ENCODE measurements at places on chromosomes 6 and 20. TPM values are rescaled to one million over a fixed set of nuclear protein-coding genes. Genes with fewer than 3 reads are reported as not detected.

The CPXM1 gene
- 0.92 TPM for polyA plus RNA-seq

The JAG1 gene
- polyA plus RNA-seq: 7.5 TPM

The SLC35D3 gene
- polyA plus RNA-seq: not detected

GRCh38 chr20:58800134-58800871 is 50.4 kb downstream of the GNAS-AS1 start:
- no peak for DNase-seq

The EYA4 gene
- polyA plus RNA-seq: 0.15 TPM

The PSMB9 gene
- 107 TPM for polyA plus RNA-seq

DNA sequence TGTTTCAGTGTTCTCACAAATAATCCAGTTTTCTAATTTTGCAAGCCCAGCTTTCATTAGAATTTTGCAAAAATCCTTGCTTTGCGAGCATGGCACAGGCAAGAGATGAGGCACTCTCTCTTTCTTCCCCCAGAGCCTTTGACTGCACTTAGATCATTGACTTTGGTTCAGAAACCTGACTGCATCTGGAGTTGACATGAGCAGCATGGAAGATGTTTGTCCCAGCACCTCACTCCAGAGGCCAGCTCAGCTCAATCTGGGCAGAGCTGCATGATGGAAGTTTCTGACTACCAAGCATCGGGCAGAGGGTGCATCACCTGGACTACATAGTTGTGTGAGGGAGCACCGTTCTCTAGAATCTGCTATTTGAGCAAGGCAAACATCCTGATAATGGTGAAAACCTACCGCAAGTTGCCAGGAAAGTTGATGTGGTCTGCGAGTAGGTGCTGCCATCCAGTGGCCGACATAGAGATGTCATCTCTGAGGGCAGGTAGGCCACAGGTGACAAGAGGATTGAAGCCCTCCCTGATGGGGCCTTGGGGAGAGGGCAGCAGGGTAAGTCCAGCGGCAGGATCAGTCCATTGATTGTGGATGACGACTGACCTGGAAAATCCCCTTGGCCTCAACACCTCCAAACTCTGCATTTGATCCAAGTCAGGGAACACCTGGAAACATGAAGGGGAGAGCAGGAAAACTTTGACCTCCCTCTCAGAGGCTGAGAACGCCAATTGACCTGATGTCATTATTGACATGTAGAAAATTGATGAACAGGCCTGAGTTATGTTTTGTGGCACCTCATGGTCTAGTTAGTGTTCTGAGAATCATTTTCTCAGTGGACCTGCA is 3.8 kb upstream of the LPA start:
- peak; percentile 48 for DNase-seq

The GPR63 gene
- polyA plus RNA-seq: 0.87 TPM

DNA sequence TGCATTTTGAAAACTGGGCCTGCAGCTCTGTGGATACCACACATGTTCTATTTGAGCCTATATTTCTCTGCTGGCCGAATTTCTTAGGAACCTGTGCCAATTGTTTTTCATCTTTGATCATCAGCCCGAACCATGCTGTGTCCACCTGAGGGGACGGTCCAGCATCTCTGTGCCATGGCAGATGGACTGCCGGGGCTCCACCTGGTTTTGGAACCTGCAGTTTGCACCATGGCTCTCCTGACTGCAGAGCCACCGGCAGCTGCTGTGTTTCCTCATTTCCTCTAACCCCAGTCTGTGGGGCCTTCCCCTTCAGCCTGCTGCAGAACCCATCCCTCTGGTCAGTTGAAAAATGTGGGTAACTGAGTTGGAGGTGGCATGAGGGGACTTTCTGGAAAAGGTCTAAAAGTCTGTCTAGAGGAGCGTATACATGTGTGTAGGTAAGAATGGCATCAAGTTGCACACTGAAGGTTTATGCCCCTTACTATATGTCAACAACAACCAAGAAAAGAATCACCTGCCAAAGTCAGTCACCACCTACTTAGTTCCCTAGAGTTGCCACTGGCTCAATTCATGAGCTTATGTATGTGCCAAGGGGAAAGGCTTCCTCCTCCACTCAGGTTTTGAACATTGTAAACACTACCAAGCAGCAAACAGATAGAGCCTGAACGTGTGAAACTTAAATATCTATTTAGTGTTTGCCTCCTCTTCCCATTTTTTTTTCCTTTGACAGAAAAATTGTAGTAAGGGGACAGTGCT is 548.2 kb downstream of the PRKN start:
- DNase-seq: no peak

GRCh38 chr20:57988828-57989227 is 239.6 kb downstream of the ANKRD60 start:
- DNase-seq: no peak

GRCh38 chr6:38865521-38866174 is 150.5 kb downstream of the DNAH8 start:
- no peak for DNase-seq

- DNase-seq: no peak
These were observed 16.8 kb downstream of the TMEM244 start for GRCh38 chr6:129844118-129844891.

- DNase-seq: no peak
These were observed 160.3 kb downstream of the EDN1 start for GRCh38 chr6:12450467-12450866.

The GPR6 gene
- polyA plus RNA-seq: 0.05 TPM

The NRSN1 gene
- not detected for polyA plus RNA-seq

The RNF217 gene
- 2.9 TPM for polyA plus RNA-seq

DNA sequence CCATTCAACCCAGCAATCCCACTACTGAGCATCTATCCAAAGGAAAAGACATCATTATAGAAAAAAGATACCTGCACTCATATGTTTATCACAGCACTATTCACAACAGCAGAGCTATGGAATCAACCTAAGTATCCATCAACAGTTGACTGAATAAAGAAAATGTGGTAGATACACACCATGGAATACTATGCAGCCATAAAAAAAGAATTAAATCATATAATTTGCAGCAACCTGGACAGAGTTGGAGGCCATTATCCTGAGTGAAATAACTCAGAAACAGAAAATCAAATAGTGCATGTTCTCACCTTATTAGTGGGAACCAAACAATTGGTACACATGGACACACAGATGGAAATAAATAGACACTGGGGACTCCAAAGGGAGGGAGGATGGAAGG is 23.2 kb downstream of the NHSL1 start:
- DNase-seq: no peak

The PAQR8 gene
- 5.2 TPM for polyA plus RNA-seq

DNA sequence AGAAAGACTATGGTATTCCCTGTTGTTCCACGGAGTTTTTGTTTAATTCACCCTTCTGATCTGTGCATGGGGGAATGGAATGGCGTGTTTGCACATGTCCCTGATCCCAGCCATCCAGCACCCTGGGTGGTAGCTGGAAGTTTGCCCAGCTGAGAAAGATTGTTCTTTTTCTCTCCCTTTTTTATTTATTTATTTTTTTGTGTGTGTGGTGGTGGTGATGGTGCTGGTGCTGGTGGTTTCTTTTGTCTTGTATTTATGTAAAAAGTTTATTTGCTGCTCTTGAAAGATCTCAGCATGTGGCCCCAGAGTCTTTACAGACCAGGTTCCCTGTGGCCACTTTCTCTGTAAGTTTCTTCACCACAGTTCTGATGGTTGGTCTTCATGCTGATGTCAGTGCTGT is 372.6 kb downstream of the UTRN start:
- no peak for DNase-seq

DNA sequence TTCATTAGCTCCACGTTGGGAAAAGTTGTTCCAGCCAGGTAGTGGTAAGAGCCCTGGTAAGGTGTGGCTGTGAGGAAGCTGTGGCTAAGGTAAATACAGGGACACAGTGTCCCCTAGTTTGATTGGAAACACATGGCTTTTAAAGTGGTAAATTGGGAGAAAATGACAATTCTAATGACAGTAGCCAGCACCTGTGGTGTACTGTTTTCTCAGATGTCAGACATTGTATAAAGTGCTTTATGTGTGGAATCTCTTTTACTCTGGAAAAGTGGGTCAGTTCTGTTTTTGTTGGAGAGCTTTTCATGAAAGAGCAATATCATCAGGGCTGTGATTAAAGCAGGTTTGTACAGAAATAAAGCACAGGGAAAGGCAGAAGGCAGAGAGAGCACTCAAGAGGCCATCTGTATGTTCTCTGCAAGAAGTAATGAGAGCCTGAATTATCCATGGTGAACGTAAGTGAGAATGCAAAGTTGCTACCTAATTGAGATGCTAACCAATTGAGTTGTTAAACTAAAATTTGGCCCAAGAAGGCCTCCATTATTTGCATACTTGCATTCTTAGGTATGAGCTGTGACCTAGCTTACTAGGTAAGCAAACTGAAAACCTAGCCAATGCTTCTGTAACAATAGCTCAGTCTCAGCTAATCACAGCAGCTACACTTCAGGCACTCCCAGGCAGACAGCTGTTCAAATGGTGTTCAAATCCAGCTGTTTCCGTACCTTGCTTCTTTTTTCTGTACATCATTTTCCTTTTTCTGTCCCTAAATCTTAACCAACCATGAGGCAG is 28.2 kb downstream of the MRAP2 start:
- DNase-seq: no peak

GRCh38 chr6:136963259-136963658 is 41.2 kb downstream of the SLC35D3 start:
- DNase-seq: no peak

DNA sequence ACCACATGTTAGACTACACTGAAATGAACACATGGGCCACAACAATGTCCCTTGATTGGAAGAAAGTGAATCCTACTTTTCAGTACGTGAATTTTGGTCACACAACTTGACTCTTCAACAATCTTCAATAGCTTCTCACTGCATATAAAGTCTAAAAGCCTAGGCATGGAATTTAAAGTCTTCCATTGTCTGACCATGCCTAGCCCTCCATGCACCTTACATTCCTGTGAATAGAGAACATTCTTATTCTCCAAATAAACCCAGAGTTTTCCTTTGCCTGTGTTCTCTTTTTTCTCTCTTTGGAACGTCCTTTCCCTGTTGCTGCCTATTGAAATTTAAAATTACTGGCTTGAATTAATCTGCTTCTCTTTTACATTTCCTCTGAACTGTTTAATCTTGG is 207.5 kb downstream of the ASCC3 start:
- no peak for DNase-seq

GRCh38 chr6:155380666-155381332 is 66.5 kb upstream of the TFB1M start:
- peak; percentile 7 for DNase-seq

- DNase-seq: peak; percentile 65
These were observed 52.7 kb upstream of the FRMD1 start for GRCh38 chr6:168131464-168132415.

GRCh38 chr20:50191544-50192363 is 1.1 kb downstream of the CEBPB start:
- peak; percentile 47 for DNase-seq

The GPX5 gene
- polyA plus RNA-seq: not detected

- DNase-seq: peak; percentile 80
These were observed 320 bp downstream of the GSTA4 start for GRCh38 chr6:52994839-52995088.

- DNase-seq: no peak
These were observed 1131.8 kb downstream of the GRIK2 start for GRCh38 chr6:102525336-102525735.

The UTRN gene
- 12.0 TPM for polyA plus RNA-seq

- DNase-seq: no peak
These were observed 77.8 kb downstream of the SYCP2L start for GRCh38 chr6:10964684-10965083.

The SPTLC3 gene
- 1.9 TPM for polyA plus RNA-seq

DNA sequence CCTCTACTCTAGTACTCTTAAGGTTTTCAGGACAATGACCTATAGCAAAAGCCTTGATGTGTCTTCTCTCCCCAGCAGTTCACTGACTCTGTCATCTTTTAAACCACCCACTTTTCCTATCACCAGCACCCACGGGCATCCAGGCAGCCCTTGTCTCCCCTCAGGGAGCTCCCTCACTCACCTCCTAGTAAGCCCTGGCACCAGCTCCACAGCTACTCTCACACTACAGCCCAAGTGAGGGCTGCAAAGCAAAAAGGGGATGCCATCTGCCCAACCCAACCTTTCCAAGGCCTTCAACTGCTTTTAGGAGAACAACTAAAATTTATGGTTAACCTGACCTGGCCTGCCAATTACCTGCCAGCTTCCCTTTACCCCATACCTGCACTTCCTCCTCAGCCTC is 26.0 kb downstream of the GCLC start:
- no peak for DNase-seq

DNA sequence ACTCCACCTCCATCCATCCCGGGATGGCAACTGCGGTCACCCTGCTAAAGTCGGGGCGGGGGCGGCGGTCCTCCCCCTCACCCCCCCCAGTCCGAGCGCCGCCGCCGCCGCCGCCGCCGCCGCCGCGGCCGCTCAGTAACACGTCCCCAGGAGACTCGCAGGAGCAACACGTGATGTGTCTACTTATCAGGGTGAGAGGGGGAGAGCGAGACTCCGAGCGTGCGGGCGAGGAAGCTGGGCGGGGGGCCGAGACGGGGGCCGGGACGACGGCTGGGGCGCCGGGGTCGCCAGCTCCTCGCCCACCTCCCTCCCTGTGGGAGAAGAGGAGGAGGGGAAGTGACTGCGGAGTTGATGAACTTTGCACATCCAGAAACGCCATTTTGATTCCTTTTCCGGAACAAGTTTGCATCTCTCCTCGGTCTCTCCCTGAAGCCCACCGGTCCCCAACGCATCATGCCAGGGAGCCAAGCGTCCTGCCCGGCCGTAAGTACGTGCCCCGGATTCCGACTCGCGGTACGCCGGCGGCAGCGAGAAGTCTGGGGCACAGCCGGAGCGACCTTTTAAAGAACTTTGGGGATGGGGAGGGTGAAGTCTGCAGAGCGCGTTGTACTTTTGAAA is at the start of gene RREB1:
RREB1 (plus strand) TSS at position 384 of the 618 bp plus-strand sequence. CDS start 73,951 bp downstream, outside the sequence.
- peak; percentile 87 for DNase-seq

DNA sequence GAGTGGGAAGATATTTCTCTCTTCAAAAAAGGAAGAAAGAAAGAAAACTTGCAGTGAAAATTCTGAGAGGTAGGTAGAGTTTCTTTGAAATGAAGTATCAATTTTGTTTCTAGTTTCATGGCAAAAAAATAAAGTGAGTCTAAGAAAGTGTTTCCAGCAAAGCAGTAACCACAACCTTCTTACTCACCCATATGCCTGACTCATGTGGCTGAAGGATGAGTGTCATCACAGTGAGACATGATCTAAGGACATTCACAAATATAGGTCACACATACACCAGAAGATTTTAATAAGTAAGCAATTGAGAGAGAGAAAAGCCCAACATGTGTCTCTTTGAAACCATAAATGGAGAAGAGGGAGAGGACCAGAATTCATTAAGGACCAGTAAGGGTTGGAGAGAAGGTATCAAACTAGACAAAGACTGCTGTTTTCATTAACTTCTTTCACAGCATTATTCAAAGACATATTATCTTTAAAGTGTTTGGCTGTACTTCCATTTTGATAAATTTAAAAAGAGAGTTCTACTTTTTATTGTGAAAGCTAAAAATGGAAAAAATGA is 169.5 kb downstream of the FRK start:
- no peak for DNase-seq

The TMEM217 gene
- polyA plus RNA-seq: 1.2 TPM

DNA sequence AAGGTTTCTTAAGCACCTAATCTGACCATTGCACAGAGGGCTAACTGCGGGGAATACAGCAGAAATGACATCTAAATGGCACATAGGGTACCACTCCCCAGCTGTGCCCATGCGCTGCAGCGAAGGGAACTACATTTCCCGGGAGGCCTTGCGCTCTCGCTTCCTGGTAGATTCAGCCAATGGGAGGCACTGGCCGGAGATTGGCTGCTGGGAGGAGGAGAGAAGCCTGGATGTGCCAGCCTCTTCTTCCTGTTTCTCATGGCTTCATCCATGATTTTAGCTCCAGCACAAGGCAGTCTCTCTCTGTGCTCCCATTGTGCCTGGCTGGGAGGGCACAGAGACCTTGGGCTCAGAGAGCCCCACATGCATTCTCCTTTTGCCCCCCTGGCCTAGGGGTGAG is 101.7 kb upstream of the FOXA2 start:
- peak; percentile 61 for DNase-seq

Measured in stomach (tissue), 19 donors.